ENCODE measurements at places on chromosomes 3 and 15.

DNA sequence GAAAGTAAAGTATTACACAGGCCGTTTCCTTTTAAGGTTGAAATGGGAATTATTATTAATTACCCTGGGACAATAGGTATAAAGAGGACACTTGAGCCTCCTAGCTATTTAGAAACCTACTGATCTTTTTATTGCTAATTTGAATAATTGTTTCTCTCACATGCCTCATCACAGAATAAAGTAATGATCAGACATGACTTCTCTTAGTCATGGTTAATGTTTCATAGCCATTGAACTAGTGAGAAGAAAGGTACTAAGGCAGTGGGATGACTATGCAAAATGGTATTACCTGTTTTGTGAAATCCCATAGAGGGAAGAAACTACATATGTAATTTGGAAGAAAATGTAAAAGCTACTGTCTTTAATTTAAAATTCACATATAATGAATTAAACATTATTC is 85.6 kb downstream of the EPHA6 start:
- DNase-seq: no peak

DNA sequence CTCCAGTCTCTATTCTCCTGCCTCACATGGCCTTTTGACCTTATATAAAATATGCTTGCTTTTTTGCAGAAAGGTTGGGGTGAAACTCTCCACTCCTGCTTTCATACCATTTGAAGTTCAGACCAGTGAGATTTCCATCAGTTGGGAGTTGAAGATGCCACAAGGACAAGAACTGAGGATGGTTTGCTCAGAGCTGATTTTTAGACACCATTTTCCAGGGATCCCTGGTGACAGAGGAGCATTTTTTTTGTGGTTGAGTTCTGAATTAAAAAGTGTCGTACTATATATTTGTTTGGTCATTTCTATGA is 8.8 kb upstream of the TM4SF1 start:
- no peak for DNase-seq

- no peak for DNase-seq
These were observed 245.7 kb downstream of the FAM43A start for GRCh38 chr3:194931347-194931746.

- no peak for DNase-seq
These were observed 50.6 kb downstream of the DUT start for GRCh38 chr15:48381861-48382260.

GRCh38 chr3:190024912-190025311 is 95.8 kb downstream of the P3H2 start:
- no peak for DNase-seq

DNA sequence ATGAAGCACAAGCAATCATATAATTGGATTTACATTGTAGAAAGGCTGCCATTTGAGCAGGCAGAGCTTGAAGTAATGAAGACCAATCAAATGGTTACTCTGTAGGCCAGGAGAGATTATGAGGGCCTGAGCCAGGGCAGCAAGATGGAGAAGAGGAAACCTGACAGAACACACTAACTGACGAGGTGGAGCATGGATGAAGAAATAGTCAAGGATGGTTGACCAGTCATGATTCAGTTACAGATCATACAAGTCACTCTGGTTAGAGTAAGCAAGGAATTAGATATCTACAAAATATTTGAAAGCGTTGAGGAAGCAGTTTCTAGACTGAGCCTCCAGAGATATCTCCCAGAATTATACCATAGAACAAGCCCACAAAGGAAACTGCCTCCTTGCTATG is 101.8 kb upstream of the THSD4 start:
- DNase-seq: no peak

- no peak for DNase-seq
These were observed 22.2 kb downstream of the P2RY1 start for GRCh38 chr3:152857082-152857481.

DNA sequence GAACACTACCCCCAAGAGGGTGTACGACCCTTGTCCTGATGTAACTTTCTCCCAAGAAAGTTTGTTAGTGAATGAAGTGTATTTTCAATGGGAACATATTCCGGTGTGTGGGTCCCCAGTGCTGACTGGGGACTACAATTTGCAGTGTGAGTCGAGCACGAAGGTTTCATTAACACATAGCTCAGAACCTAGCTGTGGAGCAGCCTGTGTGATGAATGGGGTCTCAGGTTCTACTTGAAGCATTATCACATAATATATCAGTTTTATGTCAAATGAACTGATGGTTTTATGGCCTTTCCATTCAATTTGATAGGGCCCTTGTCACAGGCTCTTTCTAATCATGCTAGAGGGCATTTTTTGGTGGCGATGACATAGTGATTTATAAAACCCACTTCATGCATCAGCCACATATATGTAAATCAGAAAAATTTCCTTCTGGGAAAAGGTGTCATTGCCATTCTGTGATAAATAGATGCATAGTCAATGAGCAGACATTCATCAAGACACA is 44.1 kb downstream of the RETNLB start:
- DNase-seq: no peak

DNA sequence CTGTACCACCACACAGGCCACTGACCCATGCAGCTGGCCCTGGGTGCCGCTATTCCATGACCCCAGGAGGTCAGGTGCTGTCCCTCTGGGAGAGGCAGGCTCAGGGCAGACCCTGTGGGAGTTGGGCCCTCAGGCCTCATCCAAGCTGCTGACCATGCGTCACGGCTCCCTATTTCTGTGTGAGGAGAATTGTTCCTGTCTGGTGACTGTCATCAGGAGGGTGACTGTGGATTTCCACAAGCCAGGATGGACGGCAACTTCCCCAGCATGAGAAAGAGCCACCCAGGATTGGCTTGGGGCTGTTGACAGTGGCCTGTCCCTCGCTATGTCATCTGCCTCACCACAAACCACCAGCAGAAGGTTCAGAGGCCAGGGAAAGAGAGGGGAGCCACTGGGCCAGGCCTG is 41.4 kb downstream of the ZDHHC19 start:
- DNase-seq: no peak

- DNase-seq: no peak
These were observed 32.1 kb upstream of the C3orf38 start for GRCh38 chr3:88117683-88118082.

DNA sequence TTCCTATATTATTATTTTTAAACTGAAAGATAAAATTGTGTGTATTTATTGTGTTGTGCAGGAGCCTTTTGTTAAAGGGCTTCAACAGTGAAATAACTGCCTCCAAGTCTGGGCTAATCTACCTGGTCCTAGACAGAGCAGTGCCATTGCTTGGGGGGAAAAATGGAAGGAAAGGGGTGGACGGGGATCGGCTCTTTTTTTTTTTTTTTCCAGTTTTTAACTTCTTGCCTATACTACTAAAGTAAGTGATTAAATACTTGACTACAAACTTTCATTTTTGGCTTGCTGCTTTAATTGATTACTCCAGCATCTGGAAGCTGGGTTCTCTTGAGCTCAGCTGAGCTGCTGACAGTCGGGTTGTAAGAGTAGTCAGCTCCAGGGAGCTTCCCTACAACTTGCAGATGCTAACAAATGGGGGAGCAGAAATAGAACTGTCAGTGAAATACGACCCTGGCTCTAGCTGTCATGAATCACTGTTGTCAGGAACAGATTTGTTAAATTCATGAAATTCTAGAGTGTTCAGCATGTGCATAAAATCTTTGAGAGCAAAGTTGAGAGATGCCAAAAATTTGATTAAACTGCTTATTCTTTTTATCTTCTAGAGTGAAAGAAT is 276.7 kb downstream of the ROBO1 start:
- DNase-seq: no peak

DNA sequence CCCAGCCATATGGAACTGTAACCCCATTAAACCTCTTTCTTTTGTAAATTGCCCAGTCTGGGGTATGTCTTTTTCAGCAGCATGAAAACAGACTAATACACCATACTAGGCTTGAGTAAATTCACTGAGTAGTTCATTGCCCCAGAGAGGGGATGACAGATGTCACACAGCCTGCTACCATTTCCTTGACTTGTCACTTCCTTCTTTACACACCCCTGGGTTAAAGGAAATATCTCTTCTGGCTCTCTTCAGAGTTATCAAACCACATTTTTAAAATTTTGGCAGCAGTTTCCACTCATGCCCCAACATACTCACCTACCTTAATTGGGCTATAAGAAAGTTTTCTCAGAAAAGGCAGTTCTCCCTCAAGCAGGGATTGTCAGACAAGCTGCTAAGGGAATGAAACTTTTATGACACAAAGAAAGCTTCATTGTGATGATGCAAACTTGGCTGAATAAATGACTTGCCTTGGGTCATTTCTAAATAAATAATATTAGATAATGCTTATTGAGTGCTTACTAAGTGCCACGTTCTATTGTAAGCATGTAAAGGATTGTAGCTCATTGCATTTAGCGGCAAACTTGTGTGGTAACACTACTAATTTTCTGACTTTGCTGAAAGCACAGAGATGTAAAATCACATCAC is 68.0 kb upstream of the RBMS3 start:
- no peak for DNase-seq

DNA sequence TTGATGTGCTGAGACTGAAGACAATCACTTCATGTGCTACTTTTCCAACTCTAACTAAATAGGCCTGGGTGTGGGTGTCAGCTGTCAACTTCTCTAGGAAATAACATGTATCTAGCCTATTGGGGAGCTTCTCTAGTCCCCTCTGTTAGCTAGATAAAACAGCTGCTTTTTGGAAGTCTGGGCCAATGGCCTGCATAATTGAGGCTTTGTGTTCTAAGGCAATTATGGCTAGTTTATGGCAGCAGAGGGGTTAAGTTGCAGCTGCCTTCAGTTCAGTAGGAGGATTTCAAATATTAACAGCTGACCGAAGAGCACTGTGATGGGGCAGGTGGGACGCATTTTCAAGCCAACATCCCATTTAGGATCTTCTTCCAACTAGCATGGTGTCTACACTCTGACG is 6.4 kb downstream of the COL8A1 start:
- no peak for DNase-seq

GRCh38 chr3:194939532-194939909 is 253.8 kb downstream of the FAM43A start:
- DNase-seq: no peak

DNA sequence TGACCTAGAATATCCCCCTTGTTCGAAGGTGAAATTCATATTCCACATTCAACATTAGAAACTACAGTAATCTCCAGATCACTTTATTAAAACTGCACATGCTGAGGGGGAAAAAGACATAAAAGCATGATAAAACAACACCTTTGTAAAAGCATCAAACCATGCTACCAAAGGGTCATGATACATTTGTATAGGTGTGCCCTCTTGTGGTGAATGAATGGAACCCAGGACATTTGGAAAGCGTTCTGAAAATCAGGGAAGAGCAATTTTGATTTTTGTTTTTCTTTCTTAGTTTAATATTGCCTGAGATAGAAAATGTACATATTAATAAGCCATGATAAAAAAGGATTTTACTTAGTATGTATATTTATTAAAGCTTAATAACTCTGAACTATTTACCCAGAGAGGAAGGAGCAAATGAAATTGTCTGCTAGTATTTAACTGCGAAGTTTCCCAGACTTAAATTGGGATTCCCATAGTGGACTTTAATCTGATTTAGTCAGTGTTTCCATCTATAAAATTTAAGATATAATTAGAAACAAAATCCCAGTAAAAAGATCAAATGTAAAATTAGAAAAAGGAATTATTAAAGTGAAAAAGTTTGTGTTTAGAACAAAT is 105.8 kb upstream of the ARL6 start:
- DNase-seq: peak; percentile 4

GRCh38 chr3:8552223-8552762 is 50.7 kb downstream of the LMCD1 start:
- no peak for DNase-seq

- DNase-seq: no peak
These were observed 210.3 kb downstream of the OPA1 start for GRCh38 chr3:193803288-193803687.

- DNase-seq: no peak
These were observed 343.7 kb downstream of the NSUN3 start for GRCh38 chr3:94406595-94406994.

DNA sequence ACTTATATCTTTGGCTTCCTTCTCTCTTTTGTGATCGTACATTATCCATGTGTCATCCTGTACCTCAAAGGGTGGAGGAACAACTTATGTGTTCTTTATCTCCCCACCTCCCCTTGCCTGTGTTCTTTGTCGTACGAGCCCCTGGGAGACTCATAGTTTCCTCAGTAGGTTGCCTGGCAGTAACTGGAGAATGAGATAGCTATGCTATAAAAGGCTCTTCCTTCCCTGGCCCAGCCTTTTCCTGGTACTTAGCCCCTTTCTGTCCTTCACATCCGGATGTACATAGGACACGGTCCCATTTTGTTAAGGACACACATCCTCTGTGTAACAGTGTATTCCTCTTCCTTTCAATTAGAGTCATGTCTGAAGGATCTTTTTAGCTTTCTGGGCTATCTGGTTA is 32.1 kb downstream of the PLCL2 start:
- DNase-seq: no peak

DNA sequence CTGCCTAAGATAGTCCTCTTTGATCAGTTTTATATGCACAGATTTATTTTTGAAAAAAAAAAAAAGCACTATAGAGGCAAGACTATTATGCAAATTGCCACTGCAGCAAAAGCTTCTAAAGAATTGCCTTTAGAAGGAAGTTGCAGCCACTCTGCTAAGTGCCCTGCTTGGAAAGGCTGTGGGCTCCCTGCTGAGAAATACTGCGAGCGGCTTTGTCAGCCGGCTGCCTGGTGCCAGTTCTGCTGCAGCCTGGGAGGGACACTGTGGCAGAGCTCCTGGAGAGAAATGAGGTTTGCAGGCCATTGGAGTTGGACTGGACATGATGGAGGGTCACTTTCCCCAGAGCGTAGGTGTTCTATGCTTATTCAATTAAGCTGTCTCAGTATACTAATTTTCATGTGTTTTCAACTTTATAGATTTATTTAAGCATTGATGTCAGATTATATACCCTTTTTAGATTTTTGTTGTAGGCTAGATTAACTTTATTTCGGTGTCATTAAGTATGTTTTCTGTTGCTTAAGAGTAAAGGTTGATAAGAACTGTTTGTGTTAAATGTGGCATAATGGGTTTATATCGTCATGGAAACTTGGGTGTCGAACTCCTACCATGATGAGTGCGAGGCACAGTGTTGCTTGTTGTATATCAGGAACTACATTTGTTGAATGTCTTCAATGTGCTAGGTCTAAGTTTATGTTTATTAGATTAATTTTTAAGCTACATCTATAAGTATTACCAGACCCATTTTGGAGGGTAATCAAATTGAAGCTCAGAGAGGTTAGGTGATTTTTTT is 6.6 kb downstream of the MAP2K5 start:
- no peak for DNase-seq

All from endothelial cell (in vitro differentiated cells).